ENCODE measurements at places on chromosomes 7 and 10.

- DNase-seq: no peak
Observed at GRCh38 chr7:50267525-50268041, 36.9 kb upstream of the IKZF1 start.

- DNase-seq: peak; percentile 92
Observed at GRCh38 chr10:24552346-24553016, 171.2 kb downstream of the ARHGAP21 start.

DNA sequence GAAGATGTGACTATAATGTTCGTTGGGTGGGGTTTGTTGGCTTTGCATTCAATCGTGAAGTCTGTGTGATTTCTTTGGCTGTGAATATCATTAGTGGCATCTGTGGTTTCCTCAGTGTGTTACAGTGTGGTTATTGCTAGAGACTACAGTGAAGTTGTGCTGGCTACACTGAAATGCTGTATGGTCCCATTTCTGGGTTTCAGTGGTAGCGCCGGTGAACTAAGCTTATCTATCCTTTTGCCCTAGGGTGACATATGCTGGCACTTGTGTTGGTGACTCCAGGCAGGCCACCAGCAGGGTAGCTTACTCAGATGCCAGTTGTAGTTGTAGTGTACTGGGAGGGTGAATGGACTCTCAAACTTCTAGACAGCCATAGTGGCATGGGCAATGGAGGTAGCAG is 259.5 kb downstream of the ANKRD30A start:
- no peak for DNase-seq

DNA sequence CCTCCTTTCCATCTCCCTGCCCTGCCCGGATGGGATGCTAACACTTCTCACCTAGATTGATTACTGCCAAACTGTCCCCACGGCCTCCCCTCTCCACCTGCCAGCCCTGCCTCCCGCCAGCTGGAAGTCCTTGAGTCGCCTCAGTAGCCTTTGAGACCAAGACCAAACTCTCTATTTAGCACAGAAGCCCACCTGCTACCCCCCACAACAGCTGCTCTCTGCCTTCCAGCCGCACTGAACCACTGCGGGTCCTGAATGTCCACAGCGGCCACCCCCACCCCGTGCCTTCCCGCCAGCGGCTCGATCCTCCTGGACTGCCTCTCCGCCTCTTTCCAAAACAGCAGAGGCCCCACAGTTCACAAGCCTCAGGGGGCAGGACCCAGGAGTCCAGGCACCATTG is 39.0 kb downstream of the FKBP6 start:
- DNase-seq: no peak

GRCh38 chr7:27092819-27093110 is 3.0 kb downstream of the HOXA1 start:
- no peak for DNase-seq

DNA sequence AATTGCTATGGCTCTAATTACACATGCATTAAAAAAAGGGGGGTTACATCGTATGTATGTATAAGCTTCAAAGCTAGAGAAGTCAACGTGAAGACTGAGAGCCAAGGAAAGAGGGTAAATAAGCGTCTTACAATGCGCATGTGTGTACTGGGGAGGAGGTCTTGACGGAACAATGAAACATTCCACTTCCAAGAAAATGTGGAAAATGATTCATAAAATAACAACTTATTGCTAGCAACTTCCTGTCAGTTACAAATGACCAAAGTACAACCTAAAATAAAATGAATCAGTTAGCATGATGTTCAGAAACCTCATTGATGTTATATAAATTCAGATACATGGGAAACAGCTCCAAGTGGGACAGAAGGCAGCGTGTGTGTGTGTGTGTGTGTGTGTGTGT is 104.1 kb upstream of the RHEB start:
- no peak for DNase-seq

DNA sequence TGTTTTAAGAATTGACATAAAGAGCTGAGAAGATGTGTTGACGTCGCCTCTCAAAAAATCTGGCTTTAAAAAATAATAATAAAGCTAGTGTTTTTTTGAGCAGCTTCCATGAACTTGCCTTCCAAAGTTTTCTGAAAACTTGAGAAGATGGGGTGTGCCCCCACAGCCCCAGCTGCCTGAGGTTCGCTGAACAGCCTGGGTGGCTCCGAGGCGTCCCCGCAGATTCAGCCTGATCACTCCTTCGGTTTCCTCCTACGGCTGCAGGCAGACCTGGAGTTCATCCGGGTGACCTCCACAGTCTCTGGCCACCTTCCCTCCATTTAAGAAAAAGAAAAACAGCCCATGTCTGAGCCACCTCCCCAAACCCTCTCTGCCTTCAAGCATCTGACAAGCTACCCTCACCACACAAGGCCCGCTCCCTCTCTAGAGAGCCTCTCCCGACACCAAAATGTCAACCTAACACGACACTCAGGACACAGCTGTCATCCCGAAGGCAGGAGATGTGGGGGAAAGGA is 177.8 kb downstream of the PTPRN2 start:
- no peak for DNase-seq

DNA sequence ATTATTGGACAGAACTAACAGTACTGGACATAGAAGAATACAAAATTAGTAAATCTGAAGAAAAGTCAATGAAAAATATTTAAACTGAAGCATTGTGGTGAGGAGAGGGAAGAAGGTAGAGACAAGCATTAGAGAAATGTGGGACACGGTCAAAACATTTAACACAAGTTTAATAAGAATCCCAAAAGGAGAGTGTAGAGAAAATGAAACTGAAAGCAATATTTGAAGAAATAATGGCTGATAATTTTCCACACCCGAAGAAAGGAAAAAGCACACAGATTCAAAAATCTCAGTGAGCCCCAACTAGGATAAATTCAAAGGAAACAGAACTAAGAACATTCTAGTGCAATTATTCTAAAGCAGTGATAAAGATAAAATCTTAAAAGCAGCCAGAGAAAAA is 126.4 kb upstream of the LRRTM3 start:
- no peak for DNase-seq

- peak; percentile 47 for DNase-seq
Observed at GRCh38 chr10:32379318-32379949, 32.5 kb upstream of the EPC1 start.

- no peak for DNase-seq
Observed at GRCh38 chr10:60974463-60975149, 30.6 kb upstream of the RHOBTB1 start.

GRCh38 chr7:29764227-29764626 is 42.1 kb upstream of the WIPF3 start:
- peak; percentile 24 for DNase-seq

DNA sequence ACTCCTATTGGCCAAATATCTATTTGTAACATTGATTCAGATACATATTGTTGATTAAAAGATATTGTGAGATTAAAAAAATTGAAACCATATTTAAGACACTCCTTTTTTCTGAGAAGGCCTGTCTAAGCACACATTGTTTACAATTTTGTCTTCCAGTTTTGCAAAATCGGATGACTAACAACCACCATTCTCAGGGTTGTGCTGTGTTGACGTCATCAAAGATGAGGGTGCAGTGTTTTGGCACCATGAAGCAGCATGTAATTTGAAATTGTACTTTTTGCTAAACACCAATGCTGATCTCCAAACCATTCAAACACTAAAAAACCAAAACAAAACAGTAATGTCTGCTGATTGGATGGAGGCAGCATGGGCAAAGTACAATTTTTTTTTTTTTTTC is 7.4 kb downstream of the CREB5 start:
- DNase-seq: no peak

DNA sequence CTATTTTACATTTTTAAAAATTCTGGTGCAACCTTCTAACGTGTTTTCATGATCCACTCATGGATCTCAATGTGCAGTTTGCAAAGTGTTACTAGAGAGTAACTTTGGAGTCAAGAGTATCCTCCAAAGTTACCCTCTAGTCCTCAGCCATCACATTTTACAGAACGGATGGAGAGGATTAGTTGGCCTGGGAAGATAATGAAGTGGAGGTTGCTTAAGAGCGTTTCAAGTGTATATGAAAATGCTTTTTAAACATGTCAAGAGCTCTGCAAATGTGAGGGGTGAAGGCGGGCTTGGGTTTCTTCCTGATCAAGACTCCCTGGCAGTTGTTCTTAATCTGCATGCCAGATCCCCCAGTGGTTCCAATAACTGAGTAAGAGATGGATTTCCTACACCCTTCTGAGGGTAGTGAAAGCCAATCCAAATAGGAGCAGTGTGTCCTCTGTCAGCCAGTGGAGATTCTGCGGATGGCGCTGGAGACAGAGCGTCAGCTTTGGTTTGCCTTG is 299.4 kb upstream of the NPVF start:
- no peak for DNase-seq

DNA sequence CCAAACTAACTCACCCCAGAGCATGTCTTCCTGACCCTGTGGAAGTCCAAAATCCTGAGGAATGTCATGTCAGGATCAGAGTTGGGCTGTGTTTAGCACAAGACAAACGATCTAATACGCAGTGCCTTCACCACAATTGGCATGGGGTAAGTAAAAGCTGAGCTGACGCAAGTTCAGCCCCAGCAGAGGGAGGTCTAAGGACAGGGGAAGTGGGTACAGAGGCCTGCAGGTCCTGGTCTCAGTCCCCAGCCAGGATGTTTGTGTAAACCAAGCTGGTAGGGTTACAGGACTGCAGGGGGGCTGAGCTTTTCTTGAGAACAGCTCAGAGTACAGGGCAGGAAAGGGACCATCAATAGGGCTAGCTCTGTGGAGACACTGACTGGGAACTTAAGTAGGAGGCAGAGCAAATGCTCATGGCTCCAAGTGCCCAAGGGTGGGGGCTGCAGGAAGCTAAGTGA is 5.3 kb upstream of the KCNIP2 start:
- no peak for DNase-seq

DNA sequence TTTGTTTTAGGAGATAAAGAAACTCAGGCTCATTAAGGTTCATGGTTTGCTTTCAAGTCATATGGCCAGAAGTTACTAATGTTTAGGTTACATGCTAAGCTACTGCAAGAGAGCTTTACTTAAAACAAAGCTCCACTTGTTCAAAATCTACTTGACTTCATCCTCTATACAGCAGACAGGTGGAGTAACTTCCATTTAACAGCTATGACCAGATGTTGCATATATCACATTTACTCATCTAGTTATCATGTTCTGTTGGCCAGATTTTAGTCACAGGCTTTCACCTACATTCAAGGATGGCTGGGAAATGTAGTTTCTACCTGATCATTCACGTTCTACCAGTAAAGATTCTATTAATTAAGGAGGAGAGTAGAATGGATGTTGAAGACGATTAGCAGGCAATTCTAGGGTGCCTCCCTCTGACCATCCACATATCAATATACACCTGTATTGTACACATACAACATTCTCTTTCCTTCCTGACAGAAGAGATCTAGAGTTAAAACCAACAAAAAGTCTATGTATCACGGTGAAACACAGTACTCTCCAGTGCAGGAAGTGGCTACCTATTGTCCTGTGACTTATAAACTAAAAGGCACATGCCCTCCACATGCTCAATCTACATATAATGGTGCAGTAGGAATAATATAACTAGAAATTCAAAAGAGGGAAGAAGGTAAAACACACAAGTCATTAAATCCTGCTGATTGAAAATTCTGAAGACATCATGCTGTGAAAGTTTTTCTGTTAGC is 488.0 kb downstream of the MDFIC start:
- DNase-seq: no peak

- DNase-seq: no peak
Observed at GRCh38 chr10:103058034-103058433, 135.0 kb downstream of the NT5C2 start.

GRCh38 chr7:407721-408539 is 111.7 kb downstream of the PDGFA start:
- DNase-seq: no peak

DNA sequence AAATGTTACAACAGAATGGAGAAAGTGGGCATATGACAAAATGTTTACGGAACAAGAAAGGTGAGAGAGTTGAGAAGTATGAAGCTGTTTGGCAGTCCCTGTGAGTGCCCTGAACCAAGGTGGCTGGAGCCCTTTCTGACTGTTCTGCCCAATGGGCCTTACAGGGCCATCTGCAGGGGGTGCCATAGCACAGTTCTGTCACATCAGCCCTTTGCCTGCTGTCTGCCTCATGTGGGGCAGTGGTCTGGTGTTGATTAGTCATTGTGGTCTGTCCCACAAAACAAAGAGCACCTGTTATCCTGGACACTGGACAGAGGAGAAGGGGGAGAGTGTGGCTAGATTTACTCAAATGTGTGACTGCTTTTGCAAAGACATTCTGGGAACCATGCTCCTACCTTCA is 51.5 kb upstream of the OSBPL3 start:
- no peak for DNase-seq

DNA sequence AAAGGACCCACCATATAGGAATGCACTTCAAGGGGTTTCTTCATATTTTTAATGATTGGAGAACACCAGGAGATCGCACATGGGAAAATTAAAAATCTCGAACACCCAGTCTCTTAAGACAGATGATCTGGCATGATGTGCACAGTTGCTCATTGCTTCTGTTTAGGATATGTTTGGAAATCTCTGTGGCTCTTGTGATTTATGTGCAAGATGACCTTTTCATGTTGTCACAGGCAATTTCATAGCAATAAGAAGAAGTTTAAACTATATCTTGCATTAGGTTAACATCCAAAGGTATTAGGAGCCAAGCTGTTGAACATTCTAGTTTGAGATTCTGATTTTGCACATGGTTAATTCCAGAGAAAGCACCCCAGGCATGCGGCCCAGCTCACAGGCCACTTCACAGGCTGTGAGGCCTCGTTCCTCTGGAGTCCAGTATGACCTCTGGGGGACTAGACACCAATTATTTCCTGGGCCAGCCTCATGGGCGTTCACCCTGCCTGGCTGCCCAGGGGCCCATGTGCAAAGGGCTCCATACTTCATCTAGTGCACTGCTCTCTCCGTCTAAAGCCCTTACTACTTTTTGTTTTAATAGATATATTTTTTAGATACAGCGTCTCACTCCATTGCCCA is 28.4 kb downstream of the CAMK1D start:
- no peak for DNase-seq

GRCh38 chr7:5237286-5237685 is 45.5 kb upstream of the SLC29A4 start:
- no peak for DNase-seq

DNA sequence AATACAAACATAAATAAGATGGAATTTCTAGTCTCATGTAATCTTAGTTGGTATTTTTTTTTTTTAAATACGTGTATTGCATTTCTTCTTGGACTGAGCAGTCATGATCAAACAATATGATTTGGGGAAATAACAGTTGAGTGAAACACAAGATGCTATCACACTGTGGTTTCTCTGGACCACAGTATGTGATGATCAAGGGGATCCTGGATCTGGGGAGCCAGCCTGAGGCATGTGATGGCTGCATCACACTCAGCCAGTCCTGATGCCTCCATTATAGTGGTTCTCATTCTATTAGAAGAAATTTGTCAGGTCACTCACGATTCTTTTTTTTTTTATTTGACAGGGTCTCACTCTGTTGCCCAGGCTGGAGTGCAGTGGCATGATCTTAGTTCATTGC is 495.9 kb upstream of the POT1 start:
- DNase-seq: no peak

DNA sequence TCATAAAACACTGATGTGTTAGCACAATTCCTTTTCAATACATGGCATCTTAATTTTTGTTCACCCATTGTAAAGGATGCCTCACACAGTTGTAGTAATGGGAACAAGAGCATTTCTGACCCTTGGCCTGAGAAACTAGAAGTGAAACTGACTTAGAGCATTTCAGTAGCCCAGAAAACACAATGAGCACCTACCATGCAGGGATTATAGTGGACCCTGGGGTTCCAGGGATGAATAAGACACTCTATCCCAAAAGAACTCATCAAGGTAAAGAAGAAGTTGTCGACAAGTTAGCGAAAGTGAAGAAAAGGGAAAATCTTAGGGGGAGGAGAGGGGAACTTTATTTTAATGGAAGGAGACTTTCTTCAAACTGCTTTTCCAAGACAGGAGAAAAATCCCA is 125.6 kb downstream of the NT5C2 start:
- DNase-seq: no peak
